ENCODE measurements at places on chromosomes 5 and 9.

DNA sequence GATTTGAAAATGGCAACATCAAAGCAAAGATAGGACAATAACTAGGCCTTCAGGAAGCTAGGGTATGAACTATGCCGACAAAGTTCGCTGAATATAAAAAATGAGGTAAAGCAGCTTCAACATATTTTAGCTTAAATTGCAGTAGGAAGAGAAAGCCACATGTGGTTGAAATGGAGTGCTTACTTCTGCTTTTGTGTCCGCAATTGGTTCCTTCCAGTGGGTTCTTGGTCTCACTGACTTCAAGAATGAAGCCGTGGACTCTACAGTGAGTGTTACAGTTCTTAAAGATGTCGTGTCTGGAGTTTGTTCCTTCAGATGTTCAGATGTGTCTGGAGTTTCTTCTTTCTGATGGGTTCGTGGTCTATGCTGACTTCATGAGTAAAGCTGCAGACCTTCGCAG is 95.2 kb downstream of the APTX start:
- no peaks in the 10 kb centered on the region for H3K27me3 ChIP-seq
- no peak overlapping the region for H3K27ac ChIP-seq
- no peak for DNase-seq

DNA sequence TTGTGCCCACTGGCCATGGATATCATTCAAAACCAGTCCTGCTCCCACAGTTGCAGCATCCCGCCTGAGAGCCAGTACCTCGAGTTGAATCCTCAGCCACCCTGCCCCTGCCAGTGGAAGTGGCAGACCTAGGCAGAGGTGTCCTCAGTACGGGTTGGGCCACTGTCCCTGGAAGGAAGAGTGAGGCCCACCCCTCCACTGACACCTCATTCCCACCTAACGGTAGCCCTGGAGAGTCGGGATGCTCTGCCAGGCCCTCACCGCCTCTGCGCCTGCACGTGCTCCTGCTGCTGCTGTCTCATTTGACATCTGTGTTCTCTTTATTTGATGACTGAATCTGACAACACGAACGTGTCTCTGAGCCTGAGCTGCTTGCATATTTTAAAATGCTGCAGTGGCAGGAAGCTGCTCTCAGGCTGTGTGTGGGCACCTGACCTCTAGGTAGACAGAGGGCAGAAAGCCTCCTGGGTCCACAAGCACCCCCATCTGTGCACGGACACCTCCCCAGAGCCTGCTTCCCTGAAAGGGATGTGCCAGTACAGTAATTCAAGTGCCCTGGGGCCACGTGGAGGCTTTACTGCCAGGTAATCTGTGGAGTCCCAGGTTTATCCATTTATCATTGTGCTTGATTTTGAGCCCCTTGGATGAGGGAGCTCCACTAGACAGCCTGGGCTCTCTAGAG is 194.7 kb downstream of the CACNA1B start:
- no peaks in the 10 kb centered on the region for H3K36me3 ChIP-seq
- no peaks in the 10 kb centered on the region for H3K27me3 ChIP-seq
- peak; percentile 79 for DNase-seq
- no peak overlapping the region for H3K27ac ChIP-seq
- no peak overlapping the region for H3K4me3 ChIP-seq

DNA sequence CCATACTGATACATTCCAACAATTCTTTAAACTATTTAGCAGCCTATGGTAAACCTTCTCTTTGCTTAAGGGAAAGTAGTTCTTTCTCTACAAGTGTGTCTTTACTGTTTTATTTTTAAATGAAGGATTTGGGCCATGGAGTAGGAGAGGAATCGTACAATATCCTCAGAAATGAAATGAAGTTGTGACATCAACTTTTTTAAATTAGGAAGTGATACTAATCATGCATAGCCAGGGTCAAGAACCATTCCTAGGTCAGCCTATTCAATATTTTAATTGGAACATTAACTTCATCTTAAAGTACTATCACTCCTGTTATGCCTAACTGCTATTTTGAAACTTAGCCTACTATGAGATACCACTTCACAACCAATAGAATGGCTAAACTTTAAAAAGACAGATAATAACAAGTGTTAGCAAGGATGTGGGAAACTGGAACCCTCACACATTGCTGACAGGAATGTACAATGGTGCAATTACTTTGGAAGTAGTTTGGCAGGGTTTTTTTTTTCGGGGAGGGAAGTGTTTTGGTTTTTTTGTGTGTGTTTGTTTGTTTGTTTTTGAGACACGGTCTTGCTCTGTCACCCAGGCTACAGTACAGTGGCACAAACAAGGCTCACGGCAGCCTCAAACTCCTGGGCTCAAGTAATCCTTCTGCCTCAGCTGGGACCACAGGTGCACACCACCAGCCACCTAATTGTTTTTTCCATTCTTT is 10.7 kb downstream of the AGTPBP1 start:
- no peaks in the 10 kb centered on the region for H3K27me3 ChIP-seq
- no peak overlapping the region for H3K27ac ChIP-seq
- H3K36me3 ChIP-seq = no peaks in the 10 kb centered on the region
- no peak for DNase-seq
- peaks cover 3% of the 10 kb centered on the region for H3K4me1 ChIP-seq

DNA sequence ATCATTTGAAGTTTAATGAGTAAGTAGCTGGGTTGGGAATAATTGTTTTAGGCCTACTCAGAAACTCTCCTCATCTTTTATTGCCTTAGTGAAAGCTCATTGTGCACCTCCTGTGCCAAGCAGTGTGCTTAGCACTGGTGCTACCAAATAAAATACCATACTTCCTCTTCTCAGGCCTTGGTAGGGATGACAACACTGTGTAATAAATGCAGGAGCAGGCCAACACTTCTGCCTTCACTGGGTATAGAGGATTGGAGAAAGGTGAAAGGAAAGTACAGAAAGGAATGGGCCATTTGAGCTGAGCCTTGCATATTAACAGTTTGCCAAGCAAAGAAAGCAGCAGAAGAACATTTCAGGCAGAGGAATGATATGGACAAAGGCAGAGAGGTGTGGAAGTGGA is 285.7 kb downstream of the NR3C1 start:
- no peak overlapping the region for H3K27ac ChIP-seq
- peaks cover 3% of the 10 kb centered on the region for H3K36me3 ChIP-seq
- no peak overlapping the region for H3K4me3 ChIP-seq
- H3K27me3 ChIP-seq = no peaks in the 10 kb centered on the region
- H3K4me1 ChIP-seq = peaks cover 8% of the 10 kb centered on the region

GRCh38 chr9:81417299-81417675 is 272.1 kb downstream of the TLE1 start:
- H3K27me3 ChIP-seq = no peaks in the 10 kb centered on the region
- DNase-seq = no peak
- H3K27ac ChIP-seq = no peak overlapping the region
- no peaks in the 10 kb centered on the region for H3K36me3 ChIP-seq

DNA sequence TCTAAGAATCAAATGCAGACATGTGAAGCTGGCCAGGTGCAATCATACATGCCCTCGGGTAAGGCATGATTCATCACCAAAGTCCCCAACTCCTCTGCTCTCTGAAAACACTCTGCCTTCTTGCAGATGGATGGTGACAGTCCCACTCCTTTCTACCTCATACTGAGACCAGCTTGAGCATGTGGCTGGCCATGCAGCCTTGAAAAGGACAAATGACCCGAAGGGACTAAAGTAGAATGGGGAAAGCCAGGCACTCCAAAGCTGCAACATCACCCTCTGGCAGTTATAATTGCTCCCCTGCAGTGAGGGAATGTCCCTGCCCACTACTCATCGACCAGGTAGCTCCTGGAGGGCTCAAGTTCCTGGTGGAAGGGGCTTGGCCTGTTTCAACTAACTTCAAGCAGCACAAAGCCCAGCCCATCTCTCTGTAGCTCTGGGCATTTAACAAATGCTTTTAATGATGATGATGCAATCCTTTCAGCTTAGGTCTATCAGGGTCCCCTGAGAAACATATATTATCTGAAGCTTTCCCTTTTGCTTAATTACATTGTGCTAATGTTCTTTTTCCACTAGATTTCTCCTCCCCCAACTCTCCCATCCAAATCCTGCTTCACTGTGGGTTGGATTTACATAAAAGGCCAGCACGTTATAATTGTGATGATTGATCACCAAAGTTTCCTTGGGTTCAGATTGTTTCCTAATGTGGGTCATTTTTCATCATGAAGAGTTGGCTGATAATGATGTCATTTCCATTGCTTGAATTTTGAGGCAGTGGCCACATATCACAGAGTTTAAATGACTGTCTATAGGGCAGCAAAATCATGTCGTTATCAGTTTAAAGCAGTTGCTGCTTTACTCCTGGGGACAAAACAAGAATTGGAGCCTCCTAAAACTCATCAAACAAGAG is 436.5 kb upstream of the SLC30A5 start:
- H3K27ac ChIP-seq = no peak overlapping the region
- no peaks in the 10 kb centered on the region for H3K36me3 ChIP-seq
- H3K4me3 ChIP-seq = no peak overlapping the region

GRCh38 chr5:10902145-10902544 is 141.1 kb upstream of the DAP start:
- H3K36me3 ChIP-seq = no peaks in the 10 kb centered on the region
- no peaks in the 10 kb centered on the region for H3K4me1 ChIP-seq
- H3K4me3 ChIP-seq = no peak overlapping the region
- no peak for DNase-seq
- H3K27ac ChIP-seq = no peak overlapping the region
- no peaks in the 10 kb centered on the region for H3K27me3 ChIP-seq

DNA sequence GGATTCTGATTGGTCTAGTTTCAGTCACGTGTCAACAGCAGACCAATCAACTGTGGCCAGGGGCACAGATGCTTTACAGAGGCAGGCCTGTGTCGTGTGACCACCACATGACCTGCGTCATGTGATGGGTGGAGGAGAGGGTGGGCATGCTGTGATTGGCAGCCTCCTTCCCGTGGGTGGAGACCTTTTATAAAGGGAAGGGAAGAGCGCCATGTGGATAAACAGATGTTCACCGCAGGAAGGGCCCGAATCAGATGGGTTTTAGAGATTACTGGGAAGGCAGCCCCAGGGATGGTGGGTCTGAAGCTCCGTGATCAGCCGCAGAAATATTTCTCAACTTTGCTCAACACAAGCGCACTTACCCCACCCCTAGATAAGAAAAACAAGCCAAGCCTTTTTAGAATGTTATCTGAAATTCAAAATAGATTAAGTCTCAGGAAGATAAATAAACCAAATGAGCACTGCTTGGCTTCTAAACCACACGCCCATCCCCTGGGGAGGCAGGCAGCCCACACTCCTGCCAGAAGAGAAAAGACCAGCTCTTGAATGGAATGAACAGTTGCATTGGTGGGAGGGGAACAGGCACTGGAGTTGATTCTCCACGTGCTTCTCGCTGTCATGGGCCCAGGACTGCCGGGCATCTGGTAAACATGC is 43.6 kb downstream of the ROPN1L start:
- no peaks in the 10 kb centered on the region for H3K4me1 ChIP-seq
- no peak overlapping the region for H3K4me3 ChIP-seq
- peaks cover 16% of the 10 kb centered on the region for H3K27me3 ChIP-seq
- H3K27ac ChIP-seq = no peak overlapping the region
- no peaks in the 10 kb centered on the region for H3K36me3 ChIP-seq

GRCh38 chr5:1875843-1876659 is 6.7 kb downstream of the IRX4 start:
- no peak for DNase-seq
- H3K27me3 ChIP-seq = peaks cover 99% of the 10 kb centered on the region
- no peaks in the 10 kb centered on the region for H3K36me3 ChIP-seq
- no peak overlapping the region for H3K27ac ChIP-seq
- H3K4me1 ChIP-seq = peaks cover 50% of the 10 kb centered on the region
- H3K4me3 ChIP-seq = peak overlapping the region; percentile 12

GRCh38 chr5:106801554-106801953 is 869.2 kb downstream of the EFNA5 start:
- no peak for DNase-seq
- no peaks in the 10 kb centered on the region for H3K36me3 ChIP-seq
- no peak overlapping the region for H3K27ac ChIP-seq
- H3K4me1 ChIP-seq = no peaks in the 10 kb centered on the region
- no peak overlapping the region for H3K4me3 ChIP-seq

- H3K27me3 ChIP-seq = peaks cover 4% of the 10 kb centered on the region
- no peak overlapping the region for H3K27ac ChIP-seq
- no peaks in the 10 kb centered on the region for H3K36me3 ChIP-seq
- H3K4me3 ChIP-seq = no peak overlapping the region
Observed at GRCh38 chr9:109723781-109724180, 56.2 kb upstream of the PALM2AKAP2 start.

- H3K4me3 ChIP-seq = no peak overlapping the region
- H3K27ac ChIP-seq = no peak overlapping the region
- no peaks in the 10 kb centered on the region for H3K36me3 ChIP-seq
- peaks cover 49% of the 10 kb centered on the region for H3K4me1 ChIP-seq
Observed at GRCh38 chr5:142853682-142854081, 83.5 kb downstream of the ARHGAP26 start.

DNA sequence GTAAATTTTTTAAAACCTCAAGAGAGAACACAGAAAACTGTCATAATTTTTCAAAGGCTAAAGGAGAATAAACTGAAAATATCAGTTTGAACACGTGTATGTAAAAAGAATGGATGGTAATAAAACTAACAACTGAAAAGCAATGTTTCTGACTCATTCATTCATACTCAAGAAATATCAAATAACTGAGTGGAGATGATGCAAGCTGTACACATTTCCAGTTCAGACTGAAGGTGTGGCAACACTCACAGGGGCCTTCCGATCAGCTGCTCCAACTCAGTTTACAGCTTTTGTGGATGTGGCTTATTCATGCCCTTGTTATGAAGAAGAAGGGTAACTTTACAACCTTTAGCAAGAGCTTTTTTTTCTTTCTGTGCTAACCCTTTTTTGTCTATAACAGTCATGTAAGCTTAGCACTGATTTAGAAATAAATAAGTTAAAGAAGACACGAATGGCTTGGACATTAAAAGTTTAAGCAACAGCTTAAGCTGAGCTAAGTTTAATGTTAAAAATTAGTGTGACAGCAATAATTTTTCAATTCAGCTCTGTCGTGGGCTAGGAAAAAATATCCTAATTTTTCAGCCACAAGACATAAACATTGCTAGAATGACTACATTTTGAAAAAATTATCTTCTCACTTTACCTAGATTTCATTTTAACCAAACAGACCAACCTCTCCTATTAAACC is 453.5 kb downstream of the RAB3C start:
- H3K4me1 ChIP-seq = peaks cover 6% of the 10 kb centered on the region
- no peak overlapping the region for H3K4me3 ChIP-seq
- no peaks in the 10 kb centered on the region for H3K36me3 ChIP-seq
- H3K27me3 ChIP-seq = no peaks in the 10 kb centered on the region
- H3K27ac ChIP-seq = peak overlapping the region; percentile 57

DNA sequence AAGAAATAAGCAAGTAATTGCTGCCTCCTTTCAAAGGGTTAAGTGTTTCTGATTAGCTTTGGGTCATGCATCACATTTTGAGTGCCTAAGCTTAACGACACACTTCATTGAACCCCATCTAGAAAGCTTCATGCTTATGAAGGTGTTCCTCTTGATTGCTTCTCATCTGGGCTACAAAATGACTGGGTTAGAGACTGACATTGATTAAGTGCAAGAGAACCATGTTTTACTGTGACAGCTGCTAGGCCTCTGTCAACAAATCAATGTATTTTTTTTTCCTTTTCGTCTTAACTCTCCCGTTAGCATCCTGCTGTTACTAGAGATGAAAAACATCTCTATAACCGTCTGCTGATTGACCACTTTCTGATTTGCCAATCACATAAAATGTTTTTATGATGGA is 725.0 kb downstream of the TLE1 start:
- no peaks in the 10 kb centered on the region for H3K36me3 ChIP-seq
- H3K4me1 ChIP-seq = no peaks in the 10 kb centered on the region
- no peak overlapping the region for H3K4me3 ChIP-seq
- no peak for DNase-seq
